ENCODE measurements at places on chromosomes 1 and 21.

DNA sequence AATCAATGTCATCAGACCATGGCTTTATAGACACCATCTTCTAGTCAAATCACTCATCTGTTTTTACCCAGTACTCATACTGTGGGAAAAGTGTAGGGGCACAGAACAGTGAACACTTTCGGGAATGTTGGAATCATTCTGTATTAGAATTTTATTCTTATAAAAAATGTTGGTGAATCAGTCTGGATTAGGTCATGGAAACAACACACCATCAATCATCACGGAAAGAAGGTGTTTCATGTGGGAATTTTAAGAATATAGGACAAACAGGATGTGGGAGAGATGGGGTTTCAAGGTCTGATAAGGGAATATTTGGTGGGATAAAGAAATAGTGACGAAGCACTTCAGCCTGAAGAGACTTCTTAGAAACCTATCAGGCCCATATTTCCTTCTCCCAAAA lies 17.3 kb downstream of the GBP1 start:
- DNase-seq: no peak

DNA sequence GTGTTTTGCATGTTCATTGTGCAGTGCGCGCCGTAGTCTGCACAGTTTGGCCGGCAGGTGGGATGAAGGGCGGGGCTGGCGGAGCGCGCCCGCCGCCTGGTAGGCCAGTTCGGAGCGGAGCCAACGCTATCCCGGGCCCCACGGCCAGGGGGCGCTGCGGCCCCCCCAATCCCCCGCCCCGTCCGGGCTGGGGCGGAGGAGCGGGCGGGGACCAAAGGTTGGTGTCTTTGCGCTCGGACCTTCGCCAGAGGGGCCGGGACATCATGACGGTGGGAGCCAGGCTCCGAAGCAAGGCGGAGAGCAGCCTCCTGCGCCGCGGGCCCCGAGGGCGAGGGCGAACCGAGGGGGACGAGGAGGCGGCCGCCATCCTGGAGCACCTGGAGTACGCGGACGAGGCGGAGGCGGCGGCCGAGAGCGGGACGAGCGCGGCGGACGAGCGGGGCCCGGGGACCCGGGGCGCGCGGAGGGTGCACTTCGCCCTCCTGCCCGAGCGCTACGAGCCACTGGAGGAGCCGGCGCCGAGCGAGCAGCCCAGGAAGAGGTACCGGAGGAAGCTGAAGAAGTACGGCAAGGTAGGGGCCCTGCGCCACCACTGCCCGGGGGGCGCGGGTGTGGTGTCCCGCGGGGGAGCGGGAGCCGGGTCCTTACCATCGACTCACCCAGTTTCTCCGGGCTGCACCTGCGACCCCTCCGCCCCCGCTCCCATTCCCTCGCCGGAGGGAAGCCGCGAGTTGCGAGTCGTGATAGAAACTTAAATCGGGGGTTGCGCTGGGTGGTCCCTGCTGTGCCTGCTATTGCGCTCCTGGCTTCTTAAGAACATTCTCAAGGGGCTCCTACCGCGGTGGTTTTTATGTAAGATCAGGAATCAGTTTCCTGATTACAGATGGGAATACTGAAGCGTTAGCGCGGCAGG lies at the start of gene C1orf115:
Gene C1orf115, plus strand, starts transcription at position 224 of the 913 bp plus-strand sequence. Its CDS starts 40 bp downstream, at position 264.
- peak; percentile 63 for DNase-seq

- no peak for DNase-seq
These were observed 28.9 kb upstream of the ADAM30 start for GRCh38 chr1:119924948-119925898.

DNA sequence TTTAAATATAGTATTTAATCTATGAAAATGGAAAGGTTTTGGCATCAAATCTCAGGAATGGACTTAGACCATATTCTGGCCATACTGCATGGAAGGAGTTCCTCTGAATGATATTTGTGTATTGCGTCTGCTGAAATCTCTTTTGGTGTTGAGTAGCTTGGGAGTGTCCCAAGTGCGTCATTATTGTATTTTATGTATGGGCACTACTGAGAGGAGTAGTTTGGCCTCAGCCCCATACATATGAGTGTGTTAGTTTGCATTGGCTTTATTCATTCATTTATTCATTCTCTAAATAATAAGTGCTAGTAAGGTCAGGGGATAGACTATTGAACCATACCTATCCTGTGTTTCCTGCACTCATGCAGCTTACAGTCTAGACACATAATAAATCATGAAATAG lies 46.6 kb downstream of the CENPF start:
- no peak for DNase-seq

- DNase-seq: no peak
These were observed 90.0 kb downstream of the URB2 start for GRCh38 chr1:229716069-229716468.

DNA sequence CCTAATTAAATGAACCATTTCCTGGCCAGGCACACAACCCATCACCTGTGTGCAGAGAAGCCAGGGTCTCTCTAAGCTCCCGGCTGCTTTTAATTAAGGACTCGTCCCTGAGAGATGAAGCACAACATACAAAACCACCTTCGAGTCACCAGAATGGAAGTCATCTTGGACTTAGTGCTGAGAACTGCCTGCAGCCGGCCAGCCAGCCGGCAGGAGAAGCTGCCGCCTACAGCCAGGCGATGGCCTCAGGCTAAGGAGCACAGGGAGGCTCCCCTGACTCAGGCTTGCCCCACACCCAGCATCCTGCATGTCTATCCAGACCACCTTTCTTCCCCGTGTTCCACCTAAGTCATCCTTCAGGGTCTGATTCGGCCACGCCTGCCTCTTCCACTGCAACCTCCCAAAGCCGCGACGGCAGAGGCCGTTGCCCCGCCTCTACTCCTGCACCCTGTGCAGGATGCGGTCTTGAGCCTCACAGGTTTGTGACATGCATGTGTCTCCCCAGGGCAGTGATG lies 83.6 kb downstream of the SLC66A1 start:
- DNase-seq: no peak

GRCh38 chr1:150299716-150300115 lies 6.1 kb downstream of the MRPS21 start:
- no peak for DNase-seq

GRCh38 chr21:27424601-27425000 lies 457.7 kb upstream of the ADAMTS5 start:
- DNase-seq: no peak

DNA sequence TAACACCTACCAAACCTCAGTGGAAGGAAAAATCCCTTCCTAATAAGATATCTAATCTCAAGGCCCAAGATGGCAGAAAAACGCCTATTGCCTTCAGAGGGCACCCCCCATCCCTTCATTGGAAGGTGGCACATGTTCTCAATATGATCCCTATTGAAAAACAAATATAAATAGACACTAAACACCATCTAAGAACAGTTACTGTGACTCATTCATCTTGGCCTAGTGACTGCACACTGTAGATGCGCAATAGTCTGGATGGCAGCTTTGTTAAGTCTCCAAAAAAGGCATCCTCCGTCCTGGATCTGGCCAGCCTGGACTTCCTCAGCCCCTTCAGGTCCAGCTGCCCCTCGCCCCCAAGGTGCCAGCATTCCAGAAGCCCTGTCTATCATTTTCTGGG lies 121.9 kb downstream of the CAPN8 start:
- no peak for DNase-seq

Data from activated T-cell treated with anti-CD3 and anti-CD28 coated beads, Interleukin-2, amount 50 U/mL, for 4 hours (primary cell).